ENCODE measurements at places on chromosomes 1 and 21.

DNA sequence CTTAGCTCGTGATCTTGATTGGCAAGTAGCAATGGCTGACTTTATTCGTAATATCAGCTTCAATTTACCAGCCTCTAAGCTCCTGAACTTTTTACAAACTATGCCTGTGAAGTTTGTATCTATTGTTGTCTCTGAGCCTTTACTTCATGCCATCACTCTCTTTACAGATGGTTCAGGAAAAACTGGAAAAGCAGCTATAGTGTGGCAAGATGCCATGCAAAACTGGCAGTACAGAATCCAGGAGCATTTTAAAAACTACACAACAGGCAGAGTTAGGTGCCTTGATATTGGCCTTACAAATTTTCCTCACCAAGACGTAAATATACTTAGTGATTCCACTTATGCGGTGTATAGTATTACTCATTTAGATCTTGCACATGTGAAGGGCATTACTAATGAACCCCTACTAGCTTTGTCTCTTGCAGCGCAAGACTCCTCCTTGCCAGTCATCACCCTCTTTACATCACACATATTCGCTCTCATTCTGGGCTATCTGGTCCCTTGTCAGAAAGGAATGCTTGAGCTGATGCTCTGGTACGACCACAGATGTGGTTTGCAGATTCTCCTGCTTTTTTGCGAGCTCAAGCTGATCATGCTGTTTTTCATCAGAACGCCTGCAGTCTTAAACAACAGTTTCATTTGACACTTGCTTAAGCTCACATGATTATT is 36.3 kb downstream of the CLCA1 start:
- DNase-seq, result no peak

GRCh38 chr1:51630922-51631321 is 14.0 kb downstream of the OSBPL9 start:
- no peak for DNase-seq

DNA sequence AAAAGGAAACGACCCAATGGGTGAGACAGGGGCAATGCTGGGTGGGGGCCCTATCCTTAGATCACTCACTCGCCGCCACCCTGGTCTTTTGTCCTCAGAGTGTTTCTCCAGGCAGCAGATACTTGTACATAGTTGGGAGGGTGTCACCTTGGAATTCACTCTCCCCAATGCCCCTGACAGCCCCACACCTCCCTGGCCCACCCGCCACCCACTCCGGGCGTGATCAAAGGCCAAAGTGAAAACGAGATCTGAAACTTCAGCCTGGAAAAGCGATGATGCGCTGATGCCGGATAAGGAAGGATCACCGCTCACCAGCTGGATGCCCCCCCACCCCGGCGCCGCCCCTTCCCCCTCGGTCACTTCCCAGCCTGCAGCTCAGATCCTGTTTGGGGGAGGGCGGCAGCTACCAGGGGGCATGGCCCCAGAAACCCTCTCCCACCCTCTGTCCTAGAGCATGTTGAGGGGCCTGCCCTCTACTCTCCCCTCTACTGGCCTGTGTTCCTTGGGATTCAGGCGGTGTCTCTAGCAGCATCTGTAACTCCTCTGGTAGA is 33.6 kb upstream of the CASZ1 start:
- no peak for DNase-seq

- no peak for DNase-seq
These were observed 25.7 kb downstream of the LAMB3 start for GRCh38 chr1:209626346-209627026.

- no peak for DNase-seq
These were observed 639 bp upstream of the SPATA1 start for GRCh38 chr1:84505493-84506001.

DNA sequence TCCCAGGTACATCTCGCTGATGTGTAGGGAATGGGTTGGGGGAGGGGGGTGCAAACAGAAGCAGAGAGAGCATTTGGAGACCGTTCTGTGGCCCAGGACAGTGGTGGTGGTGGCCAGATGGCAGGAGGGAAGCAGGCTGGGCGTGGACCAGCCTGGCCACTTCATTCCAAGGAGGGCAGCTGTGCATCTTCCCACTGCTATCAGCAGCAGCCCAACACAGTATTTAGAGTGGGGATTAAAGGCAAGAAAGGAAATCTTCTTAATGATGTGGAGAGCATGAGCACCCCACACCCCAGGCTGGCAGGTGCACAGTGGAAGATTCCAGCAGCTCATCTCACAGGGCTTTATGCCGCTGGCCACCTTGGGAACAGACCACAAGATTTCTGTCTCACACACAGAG is 198.7 kb downstream of the NPHP4 start:
- no peak for DNase-seq

GRCh38 chr1:94385308-94385929 is 32.8 kb upstream of the ABCD3 start:
- peak; percentile 56 for DNase-seq

GRCh38 chr1:176885341-176885740 is 279.2 kb downstream of the ASTN1 start:
- no peak for DNase-seq
